Activated CD4-positive, alpha-beta T cell treated with anti-CD3 and anti-CD28 coated beads, Interleukin-2, Interleukin-4, amounts not matched to agents 100 ng/mL and 50 ng/mL, durations not matched to agents 16 hours and 8 hours (primary cell): ENCODE measurements at places on chromosomes 4 and X.

- no peak for DNase-seq
Measured at GRCh38 chr4:147737623-147738022, 5.7 kb downstream of the ARHGAP10 start.

DNA sequence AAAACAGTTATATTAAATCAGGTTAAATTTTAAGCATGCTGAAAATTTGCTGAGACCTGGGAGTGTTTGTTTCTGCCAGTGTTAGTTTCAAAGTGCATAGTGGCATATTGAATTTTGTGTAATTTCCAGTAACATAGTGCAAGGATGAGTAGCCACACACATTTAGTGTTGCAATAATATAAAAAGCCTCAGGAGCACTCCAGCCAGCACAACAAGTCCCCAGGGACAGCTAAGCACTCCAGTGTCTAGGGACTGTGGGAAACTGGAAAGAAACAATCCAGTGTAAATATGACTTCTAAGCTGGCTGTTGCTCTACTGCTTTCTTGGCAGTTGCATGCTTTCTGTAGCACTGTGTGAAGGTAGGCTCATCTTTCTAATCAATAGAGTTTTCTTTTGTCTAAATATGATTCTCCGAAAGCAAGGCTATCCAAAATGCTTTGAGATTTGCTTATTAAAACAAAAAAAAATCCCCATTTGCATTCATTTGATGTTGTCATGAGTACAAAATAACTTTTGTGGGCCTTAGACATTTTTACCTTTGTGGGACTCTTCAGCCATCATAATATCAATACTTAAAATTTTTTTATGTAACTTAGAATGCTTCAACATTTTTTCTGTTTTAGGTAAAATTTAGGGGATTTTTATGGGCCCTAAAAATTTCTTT, 24.2 kb upstream of the CXCL2 start:
- no peak for DNase-seq

- DNase-seq = no peak
Measured at GRCh38 chr4:154485127-154485773, 6.3 kb downstream of the DCHS2 start.

GRCh38 chr4:89300499-89300898, 7.1 kb downstream of the GPRIN3 start:
- DNase-seq = no peak

DNA sequence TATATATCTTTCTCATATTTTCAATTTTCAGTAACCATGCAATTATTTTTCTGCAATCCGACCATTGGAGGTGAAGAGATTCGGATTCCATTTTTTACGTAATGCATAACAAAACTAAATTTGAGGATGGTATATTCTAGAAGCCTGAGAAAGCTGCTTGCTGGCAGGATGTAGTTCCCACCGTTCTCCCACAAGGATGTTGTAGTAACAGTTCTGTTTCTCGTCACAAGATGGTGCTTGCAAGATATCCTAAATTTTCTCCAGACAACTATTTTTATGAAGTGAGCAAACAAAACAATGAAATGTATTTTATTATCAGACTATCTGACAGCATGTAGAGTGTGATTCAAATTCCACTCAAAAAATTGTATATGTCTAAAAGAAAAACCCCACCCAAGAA, 10.7 kb downstream of the PWWP3B start:
- no peak for DNase-seq

- no peak for DNase-seq
Measured at GRCh38 chrX:121179972-121180371, 132.6 kb downstream of the GLUD2 start.
